Renal pelvis (tissue), 12 donors: ENCODE measurements at places on chromosomes 2 and 18. TPM values are rescaled to one million over a fixed set of nuclear protein-coding genes. Genes with fewer than 3 reads are reported as not detected.

GRCh38 chr2:72718876-72719275, 107.0 kb downstream of the EXOC6B start:
- no peak for DNase-seq

- no peak for DNase-seq
Measured at GRCh38 chr2:154960802-154961583, 262.5 kb downstream of the KCNJ3 start.

DNA sequence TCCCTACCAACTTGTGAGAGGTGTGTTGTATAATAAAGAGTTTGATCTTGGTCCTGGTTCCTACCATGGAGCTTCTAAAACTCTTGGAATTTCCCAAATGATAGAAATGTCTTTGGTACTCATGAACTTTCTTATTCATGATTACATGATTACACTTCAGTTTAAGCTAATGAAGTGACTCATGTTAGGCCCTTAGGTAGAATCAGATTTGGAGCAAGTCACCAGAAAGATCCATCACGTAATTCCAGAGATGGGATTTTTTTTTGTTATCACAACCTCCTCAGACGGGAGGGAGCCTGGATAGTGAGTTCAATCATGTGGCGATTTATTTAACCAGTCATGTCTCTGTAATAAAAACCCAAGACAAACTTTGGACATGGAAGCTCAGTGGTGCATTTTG, 1287.6 kb upstream of the ZEB2 start:
- DNase-seq = no peak

DNA sequence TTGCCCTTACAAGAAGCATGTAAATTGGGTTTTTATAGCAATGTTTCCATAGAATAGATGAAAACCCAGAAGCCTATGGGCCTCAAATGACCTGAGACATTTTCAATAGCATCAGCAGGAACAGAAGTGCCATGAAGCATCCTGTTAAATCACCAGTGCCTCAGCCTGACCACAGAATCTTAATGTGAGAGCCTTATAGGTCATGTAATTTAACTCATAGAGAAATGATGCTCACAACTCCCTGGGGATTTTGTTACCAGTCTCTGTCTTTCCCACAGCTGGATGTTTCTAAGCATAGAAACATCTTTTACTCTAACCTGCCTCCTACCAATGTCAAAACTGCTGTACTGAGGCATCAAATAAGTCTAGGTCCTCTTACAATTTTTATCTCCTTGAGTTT, 295.8 kb upstream of the ACVR2A start:
- no peak for DNase-seq

DNA sequence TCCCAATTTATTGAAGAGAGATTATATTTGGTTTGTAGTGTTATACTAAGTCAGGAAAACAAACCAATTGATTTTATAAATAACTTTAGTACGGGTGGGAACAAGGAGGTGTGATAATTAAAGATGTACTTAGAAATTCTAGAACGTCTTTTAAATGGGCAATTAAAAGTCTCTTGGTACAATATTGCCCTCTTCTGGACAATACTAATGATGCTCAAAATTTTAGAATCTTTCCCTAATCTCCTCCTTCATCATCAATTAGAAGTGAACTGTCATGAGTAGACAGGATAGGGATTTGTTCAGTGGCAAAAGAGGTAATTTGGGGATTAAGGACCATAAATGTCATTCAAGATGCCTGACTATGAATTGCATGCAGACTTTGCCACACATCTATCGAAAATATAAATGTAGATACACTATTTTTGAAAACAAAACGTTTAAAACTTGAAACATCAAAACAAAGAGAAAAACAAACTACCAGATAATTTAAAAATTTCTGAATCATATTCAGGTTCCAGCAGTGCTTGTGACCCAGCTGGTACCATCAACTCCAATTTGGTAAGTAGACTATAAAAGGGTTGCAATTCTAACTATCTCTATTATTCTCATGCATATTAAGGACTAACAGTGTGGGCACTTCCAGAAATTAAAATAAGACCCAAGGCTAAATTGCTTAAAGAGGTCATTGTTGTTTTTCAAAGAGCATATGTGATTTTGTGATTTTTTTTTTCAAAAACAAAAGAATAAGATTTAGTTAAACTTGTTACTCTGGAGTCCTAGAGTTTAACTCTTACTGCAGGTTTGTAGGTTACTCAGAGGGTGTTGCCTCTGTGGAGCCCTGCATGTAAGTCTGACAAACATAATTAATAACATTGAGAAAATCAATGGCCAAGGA, 123.5 kb downstream of the LAMA3 start:
- peak; percentile 19 for DNase-seq

Gene ACTG2
- 1.9 TPM for polyA plus RNA-seq

GRCh38 chr2:5982903-5983265, 290.7 kb downstream of the SOX11 start:
- DNase-seq = no peak

DNA sequence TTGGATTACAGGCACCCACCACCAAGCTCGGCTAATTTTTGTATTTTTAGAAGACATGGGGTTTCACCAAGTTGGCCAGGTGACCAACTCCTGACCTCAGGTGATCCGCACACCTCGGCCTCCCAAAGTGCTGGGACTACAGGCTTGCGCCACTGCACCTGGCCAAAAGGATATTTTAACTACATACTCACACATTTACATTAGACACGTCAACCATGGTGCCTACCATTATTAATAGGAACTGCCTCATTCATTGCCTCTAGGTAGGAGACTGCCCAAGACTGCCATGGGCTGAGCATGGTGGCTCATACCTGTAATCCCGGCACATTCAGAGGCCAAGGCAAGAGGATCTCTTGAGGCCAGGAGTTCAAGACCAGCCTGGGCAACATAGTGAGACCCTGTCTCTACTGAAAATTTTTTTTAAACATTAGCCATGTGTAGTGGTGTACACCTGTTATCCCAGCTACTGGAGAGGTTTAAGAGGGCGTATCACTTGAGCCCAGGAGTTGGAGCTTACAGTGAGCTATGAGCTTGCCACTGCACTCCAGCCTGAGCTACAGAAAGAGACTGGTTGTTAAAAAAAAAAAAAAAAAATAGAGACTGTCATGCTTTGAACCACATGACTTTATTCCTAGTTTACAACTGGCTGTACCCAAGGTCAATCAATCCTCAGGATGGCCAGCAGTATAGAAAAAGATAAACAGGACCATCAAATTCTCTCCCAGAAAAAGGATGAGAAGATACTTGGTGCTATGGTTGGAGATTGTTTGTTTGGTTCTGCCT, 31.1 kb upstream of the EPC2 start:
- no peak for DNase-seq

GRCh38 chr2:10390369-10390801, 57.7 kb downstream of the ODC1 start:
- no peak for DNase-seq

Gene CFC1
- not detected for polyA plus RNA-seq

DNA sequence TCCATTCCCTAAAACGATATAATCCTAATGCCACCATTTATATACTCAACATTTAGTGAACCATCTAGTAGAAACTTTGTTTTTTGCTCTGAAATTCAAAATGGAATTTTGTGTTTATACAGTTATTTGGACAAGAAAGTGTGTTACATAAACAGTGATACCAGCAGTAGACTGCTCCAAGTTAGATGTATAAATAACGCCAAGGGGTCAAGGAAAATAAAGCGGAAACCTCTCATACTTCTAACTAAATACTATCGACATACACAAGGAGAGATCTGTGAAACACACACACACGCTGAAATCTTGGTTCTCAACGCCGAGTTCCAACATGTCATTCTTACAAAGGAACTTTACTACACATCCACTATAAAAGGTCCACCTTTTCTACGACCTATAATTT, 1.2 kb downstream of the TXNL1 start:
- no peak for DNase-seq

DNA sequence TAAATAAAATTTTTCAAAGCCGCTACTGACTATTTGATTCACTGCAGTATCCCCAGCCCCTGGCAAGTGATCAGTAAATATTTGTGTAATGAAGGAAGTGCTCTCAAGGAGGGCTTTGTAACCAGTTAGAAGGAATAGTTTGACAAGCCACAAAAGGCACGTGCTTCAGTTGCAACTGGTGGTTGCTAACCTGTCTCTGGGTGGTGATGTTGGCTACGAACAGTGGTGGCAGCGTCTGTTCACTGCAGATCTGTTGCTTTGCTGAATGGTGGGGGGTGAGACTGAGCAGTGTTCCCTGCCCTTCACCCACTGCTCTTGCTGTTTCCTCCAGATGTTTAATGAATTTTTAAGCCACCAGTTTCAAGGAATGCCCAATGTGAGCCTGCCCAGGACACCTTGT, 73.9 kb upstream of the SIX2 start:
- DNase-seq = no peak

Gene SPATA3
- polyA plus RNA-seq = not detected

GRCh38 chr2:54879598-54880332, 156.3 kb downstream of the EML6 start:
- no peak for DNase-seq

GRCh38 chr2:179226203-179226960, 38.2 kb downstream of the SESTD1 start:
- no peak for DNase-seq
